Thoracic aorta (tissue), 2 donors: ENCODE measurements at places on chromosomes 12 and 14. TPM values are rescaled to one million over a fixed set of nuclear protein-coding genes. Genes with fewer than 3 reads are reported as not detected.

B4GALNT1 gene
- total RNA-seq = 11.0 TPM

RNASE4 gene
- total RNA-seq = 66.4 TPM

SYNE3 gene
- 29.5 TPM for total RNA-seq

OR5AU1 gene
- total RNA-seq = not detected

HAL gene
- not detected for total RNA-seq

KCNH3 gene
- total RNA-seq = 0.35 TPM

RPL10L gene
- not detected for total RNA-seq

DNA sequence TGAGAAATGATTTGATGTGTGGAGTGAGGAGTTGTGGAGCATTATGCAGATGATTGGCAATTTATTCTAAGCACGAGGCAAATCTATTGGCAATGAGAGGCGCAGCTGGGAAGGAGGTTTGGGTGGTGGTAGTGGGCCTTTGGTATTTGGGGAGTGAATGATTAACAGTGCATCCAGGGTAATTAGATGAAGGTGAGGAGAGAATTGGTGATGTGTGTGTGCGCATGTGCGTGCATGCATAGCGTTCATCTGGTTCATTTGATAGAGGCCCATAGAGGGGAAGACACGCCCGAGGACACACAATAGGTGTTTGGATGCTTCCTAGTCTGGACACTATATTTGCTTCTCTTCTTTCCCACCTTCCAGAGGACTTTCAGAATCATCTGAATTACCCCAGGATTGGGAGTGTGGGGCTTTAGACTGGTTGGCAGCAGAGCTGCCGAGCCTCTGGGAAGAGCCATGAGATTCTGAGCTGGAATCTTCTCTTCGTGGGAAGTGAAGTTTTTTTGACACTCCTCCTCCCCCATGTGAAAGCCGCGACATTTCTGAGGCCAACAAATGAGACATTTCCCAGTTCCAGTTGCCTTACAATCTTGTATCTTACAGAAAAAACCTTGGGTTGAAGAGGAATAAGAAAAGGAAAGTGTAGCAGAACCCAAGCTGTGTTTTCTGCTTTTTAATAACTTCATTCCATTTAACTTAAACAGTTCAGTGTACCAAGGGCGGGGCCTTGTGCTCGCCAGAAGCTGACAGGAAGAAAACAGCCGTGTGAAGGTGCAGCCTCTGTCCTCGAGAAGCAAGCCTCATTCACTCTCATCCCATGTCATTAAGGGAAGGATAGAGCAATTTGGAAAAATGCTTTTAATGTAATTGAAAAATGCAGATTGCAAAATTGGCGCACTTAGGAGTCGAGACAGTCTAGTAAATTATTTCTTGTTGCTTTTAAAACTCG, 65.2 kb downstream of the SLC25A47 start:
- H3K36me3 ChIP-seq = no peaks in the 10 kb centered on the region
- H3K4me3 ChIP-seq = no peak overlapping the region
- H3K27me3 ChIP-seq = no peaks in the 10 kb centered on the region
- H3K27ac ChIP-seq = no peak overlapping the region
- DNase-seq = no peak

DNA sequence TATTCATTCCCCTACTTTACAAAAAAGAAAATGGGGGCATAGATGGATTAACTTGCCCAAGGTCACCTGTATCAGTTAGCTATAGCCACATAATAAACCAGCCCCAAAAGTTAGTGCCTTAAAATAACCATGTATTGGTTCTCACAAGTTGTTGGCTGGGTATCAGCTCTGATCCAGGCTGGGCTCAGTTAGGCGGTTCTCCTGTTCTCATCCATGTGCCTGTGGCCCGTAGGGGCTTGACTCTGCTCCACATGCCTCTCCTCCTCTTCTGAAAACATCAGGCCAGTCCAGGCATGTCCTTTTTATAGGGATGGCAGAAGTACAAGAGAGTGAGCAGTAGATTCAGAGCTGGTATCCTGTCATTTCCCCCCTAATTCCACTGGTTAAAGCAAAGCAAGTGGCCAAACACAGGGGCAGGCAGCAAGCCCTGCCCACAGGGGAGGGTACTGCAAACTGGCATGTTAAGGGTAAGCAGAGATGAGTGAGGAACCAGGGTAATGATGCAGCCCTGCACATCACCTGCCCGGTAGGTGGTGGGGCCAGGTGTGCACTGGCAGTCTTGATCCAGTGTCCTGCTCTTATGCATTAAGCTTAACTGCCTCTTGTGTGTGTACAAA, 47.9 kb upstream of the TUNAR start:
- H3K36me3 ChIP-seq = no peaks in the 10 kb centered on the region
- H3K27ac ChIP-seq = no peak overlapping the region
- DNase-seq = no peak
- H3K4me3 ChIP-seq = no peak overlapping the region

DNA sequence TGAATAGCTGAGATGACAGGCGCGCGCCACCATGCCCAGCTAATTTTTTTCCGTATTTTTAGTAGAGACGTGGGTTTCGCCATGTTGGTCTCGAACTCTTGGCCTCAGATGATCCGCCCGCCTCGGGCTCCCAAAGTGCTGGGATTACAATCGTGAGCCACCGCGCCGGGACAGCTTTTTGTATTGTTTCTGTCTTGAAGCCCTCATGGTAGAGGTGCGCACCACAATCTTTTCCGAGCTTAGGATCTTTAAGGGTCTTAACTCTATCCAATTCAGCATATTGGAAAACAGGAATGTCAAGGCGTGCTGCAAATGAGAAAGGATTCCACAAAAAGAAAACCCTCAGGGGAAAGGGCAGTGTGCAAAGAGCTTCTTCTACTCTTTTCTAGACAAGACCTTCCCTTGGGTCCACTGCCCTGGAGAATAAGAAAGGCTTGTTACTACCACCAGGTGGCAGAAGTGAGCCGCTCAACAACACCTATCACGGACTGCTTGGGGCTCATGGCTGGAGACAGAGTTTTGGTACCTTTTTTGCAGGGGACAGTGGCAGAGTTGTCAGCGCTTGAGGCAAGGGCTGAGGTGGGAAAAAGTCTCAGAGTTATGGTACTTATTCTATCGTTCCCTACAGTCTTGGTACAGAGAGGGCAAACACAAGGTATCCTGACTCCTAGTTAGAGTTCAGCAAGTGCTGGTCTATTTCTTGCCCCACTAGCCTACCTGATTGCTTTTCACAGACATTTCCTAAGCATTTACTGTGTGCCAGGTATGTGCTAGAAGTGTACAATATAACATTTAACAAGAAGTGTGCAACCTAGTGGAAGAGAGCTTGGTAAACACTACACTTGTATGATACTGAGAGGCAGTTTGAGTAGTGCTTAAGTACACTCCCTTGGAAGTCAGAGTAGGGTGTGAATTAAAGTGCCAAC, 16.4 kb upstream of the SP7 start:
- no peak overlapping the region for H3K27ac ChIP-seq
- H3K36me3 ChIP-seq = no peaks in the 10 kb centered on the region
- no peaks in the 10 kb centered on the region for H3K27me3 ChIP-seq

DNA sequence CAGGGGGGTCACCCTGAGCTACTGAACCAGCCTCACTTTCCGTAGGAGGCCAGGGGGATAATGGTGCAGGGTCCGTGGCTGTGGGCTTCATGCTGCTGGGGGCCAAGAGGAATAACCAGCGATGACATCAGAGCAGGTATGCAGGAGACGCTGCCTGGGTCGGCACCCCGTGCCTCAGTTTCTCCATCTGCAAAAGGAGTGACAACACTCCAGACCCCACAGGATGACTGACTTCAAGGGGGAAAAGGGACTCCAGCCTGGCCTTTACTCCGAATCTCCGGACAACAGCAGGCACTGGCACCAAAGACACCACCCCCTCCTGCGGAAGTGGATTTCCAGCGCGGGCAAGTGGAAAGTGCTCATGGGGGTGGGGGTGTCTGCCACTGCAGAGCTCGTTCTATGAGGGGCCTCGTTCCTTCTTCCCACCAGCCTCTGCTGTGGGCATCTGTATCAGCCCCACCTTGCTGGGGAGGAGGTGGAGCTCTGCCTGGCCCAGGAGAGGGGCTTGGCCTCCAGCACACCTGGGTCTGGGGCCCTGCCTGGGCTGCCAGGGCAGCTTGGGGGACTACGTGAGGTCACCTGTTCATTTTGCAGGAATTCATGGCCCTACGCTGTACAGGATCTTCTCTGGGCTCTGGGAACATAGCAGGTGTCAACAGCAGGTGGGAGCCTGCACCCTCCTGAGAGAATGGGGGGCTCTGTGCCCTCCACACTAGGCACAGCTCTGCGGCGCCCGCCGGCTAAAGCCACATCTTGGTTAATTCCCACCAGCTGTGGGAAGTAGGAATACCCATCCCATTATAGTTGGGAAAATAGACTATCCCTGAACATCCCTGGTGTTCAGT, 216.6 kb upstream of the C14orf180 start:
- no peaks in the 10 kb centered on the region for H3K36me3 ChIP-seq
- H3K4me3 ChIP-seq = no peak overlapping the region
- H3K27ac ChIP-seq = no peak overlapping the region
- H3K4me1 ChIP-seq = no peaks in the 10 kb centered on the region

DNA sequence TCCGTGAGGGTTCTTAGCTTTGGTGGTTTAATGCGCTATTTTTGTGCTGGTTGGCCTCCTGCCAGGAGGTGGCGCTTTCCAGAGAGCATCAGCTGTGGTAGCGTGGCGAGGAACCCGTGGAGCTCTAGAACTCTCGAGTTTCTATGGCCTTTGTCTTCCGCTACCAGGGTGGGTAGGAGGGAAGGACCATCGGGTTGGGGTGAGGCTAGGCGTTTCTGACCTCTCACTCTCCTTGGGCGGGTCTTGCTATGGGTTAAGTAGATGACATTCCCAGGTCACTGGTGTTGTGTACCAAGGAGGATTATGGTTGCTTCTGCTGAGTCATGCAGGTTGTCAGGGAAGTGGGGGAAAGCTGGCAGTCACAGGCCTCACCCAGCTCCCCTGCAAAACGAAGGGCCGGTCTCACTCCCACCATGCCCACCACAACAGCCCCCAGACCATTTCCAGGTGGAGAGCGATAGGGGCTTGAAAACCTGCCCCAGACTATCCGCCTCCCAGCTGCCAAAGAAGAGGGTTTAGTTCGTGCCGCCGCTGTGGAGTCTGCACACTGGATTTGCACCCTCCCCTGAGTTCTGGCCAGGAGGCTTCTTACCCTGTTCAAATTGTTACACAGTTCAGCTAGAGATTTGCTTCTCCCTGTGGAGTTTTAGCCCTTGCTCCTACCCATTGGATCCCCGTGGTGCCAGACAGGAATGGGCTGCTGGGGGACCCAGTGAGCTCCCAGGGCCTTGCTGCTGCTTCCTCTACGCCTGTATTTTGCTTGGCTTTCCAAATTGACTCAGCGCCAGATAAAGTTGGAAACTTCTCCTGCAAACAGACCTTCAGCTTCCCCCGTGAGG, 21.9 kb downstream of the RNFT2 start:
- H3K27me3 ChIP-seq = no peaks in the 10 kb centered on the region
- H3K4me1 ChIP-seq = peaks cover 9% of the 10 kb centered on the region
- peak overlapping the region; percentile 67 for H3K4me3 ChIP-seq
- H3K27ac ChIP-seq = peak overlapping the region; percentile 63
- no peak for DNase-seq
- no peaks in the 10 kb centered on the region for H3K36me3 ChIP-seq

- peaks cover 25% of the 10 kb centered on the region for H3K4me1 ChIP-seq
- DNase-seq = no peak
- peak overlapping the region; percentile 37 for H3K4me3 ChIP-seq
- no peaks in the 10 kb centered on the region for H3K27me3 ChIP-seq
Measured at GRCh38 chr14:76701436-76701835, 59.8 kb upstream of the VASH1 start.

- no peak overlapping the region for H3K4me3 ChIP-seq
- no peak for DNase-seq
- no peaks in the 10 kb centered on the region for H3K27me3 ChIP-seq
Measured at GRCh38 chr12:97542666-97543280, 80.2 kb downstream of the RMST start.

- no peak overlapping the region for H3K4me3 ChIP-seq
- no peaks in the 10 kb centered on the region for H3K4me1 ChIP-seq
- no peak for DNase-seq
- no peaks in the 10 kb centered on the region for H3K36me3 ChIP-seq
Measured at GRCh38 chr12:108477055-108477880, 37.8 kb upstream of the FICD start.

- DNase-seq = no peak
- no peak overlapping the region for H3K27ac ChIP-seq
- no peaks in the 10 kb centered on the region for H3K27me3 ChIP-seq
- no peaks in the 10 kb centered on the region for H3K4me1 ChIP-seq
- H3K36me3 ChIP-seq = peaks cover 47% of the 10 kb centered on the region
Measured at GRCh38 chr12:109912855-109913321, 12.8 kb downstream of the TCHP start.

DNA sequence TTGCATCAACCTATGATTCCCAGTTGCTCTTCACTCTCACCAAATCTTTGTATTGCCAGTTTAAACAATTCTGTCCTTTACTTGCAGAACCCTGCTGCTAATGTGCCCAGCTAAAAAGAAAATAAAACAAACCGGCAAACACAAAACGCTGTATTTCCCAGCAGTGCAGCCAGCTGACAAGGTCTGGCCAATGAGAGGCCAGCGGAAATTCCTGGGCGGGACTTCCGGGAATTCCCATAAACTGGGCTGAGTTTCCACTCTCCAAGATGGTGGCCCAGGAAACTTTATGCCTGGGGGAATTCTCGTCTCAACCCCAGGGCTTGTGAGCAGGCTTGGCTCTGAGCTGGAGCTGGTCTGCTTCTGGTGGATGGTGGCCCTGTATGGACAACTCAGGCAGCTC, 807.3 kb upstream of the TMEM132C start:
- peaks cover 12% of the 10 kb centered on the region for H3K4me1 ChIP-seq
- no peak overlapping the region for H3K4me3 ChIP-seq
- DNase-seq = no peak
- no peak overlapping the region for H3K27ac ChIP-seq

GRCh38 chr14:54979039-54979438, 47.9 kb downstream of the WDHD1 start:
- H3K4me3 ChIP-seq = no peak overlapping the region
- no peaks in the 10 kb centered on the region for H3K4me1 ChIP-seq
- no peaks in the 10 kb centered on the region for H3K27me3 ChIP-seq
- no peak for DNase-seq
- no peak overlapping the region for H3K27ac ChIP-seq
- H3K36me3 ChIP-seq = no peaks in the 10 kb centered on the region

DNA sequence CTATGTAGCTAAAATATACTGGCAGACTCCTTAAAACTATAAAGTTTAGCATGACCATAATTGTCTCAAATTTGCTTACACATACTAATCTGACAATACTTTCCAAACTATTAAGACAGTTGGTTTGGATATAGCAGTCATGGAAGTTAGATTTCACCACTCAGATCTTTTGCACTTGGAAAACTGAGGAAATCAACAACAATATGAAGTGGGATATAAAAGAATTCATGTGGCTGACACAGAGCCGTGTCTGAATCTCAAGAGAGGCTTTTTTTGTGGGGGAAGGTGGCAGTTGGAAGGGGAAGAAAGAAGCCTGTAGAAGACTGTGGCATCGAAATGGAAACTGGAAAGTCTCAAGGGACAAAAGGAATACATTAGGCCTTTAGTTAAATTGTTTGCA, 166.6 kb upstream of the FLRT2 start:
- no peak overlapping the region for H3K4me3 ChIP-seq
- H3K27ac ChIP-seq = no peak overlapping the region
- no peak for DNase-seq
- no peaks in the 10 kb centered on the region for H3K4me1 ChIP-seq
- no peaks in the 10 kb centered on the region for H3K36me3 ChIP-seq
- no peaks in the 10 kb centered on the region for H3K27me3 ChIP-seq

GRCh38 chr14:53260928-53261327, 107.8 kb upstream of the DDHD1 start:
- no peaks in the 10 kb centered on the region for H3K36me3 ChIP-seq
- H3K27me3 ChIP-seq = no peaks in the 10 kb centered on the region
- no peak overlapping the region for H3K27ac ChIP-seq
- H3K4me3 ChIP-seq = no peak overlapping the region
